Keratinocyte (primary cell): ENCODE measurements at places on chromosomes 6 and 20. TPM values are rescaled to one million over a fixed set of nuclear protein-coding genes. Genes with fewer than 3 reads are reported as not detected.

GRCh38 chr6:158416883-158417759, 104.9 kb downstream of the TULP4 start:
- no peak for DNase-seq

GRCh38 chr20:57224641-57225138, 41.8 kb downstream of the BMP7 start:
- no peak for DNase-seq

GRCh38 chr6:124795643-124796463, 166.4 kb upstream of the RNF217 start:
- no peak for DNase-seq

The PAK5 gene
- polyA plus RNA-seq = 0.01 TPM in 2 of 3 replicates, not detected in the other

The NOTCH4 gene
- 0.07 to 0.13 TPM (median 0.11 TPM) in 3 replicates for polyA plus RNA-seq

The EPB41L2 gene
- 9.7 to 23.8 TPM (median 22.0 TPM) in 3 replicates for polyA plus RNA-seq
